Fibroblast of lung (primary cell): ENCODE measurements at places on chromosomes 7 and 10. TPM values are rescaled to one million over a fixed set of nuclear protein-coding genes. Genes with fewer than 3 reads are reported as not detected.

DNA sequence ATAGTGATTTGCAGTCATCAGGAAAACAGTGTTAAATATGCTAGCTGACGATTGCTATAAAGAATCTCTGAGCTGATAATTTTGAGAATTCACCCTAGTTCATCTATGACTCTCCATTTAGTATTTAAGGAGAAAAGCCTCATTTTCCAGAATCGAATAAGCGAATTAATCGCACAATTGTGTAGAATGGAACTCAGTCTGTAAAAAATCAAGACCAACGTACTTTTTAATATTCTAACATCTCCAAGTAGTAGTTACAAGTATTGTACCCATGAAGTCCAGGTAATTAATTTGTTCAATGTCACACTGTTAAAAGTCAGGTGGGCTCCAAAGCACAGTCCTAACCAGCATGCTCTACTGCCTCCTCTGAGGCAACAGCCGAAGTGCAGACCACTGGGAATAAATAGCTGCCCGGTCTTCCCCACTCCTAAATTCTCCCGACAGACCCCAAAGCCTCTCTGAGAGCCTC is 380 bp upstream of the AGBL3 start:
- DNase-seq = no peak

DNA sequence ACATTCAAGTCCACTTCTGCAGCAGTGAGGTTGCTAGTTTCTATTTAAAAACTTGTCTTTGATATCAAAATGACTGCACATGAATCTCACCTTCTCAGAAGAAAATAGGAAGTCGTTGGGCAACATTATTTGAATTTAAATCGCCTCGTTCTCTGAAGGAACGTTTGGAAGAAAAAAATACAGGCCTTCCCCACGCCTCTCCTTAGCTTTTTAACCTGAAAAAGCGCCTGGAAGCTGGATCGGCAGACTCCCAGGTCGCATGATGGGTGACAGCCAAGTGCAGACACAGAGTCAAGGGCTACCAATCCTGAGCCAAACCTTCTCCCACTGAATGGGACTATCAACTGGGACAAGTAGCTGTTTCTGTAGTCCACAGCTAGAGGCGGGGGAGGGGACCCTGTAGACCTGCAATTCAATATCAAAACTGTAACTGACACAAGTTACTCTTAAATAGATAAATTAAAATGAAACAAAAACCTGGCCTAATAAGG is 2.2 kb downstream of the FAM53B start:
- no peak for DNase-seq

- DNase-seq = no peak
These were observed 264.7 kb downstream of the ELFN1 start for GRCh38 chr7:1934756-1935155.

GRCh38 chr10:125687507-125688185 is 4.7 kb upstream of the TEX36 start:
- DNase-seq = no peak

DNA sequence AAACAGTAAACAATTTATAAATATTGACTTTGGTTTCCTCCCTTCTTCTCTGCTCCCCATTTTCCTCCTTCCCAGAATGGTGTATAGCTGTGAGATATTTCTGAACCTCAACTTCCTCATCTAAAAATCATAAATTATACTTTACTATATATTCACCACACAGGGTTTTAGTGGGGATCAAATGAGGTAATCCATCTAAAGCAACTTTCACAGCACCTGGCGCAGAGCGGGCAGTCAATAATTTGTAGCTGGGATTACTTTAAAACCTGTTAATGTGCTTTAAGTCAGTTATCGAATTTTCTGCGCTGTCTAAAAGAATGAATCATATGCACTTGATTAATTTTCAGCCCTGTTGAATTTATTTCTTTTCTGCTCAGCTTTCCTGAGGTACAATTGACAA is 172.7 kb downstream of the PTEN start:
- no peak for DNase-seq

DNA sequence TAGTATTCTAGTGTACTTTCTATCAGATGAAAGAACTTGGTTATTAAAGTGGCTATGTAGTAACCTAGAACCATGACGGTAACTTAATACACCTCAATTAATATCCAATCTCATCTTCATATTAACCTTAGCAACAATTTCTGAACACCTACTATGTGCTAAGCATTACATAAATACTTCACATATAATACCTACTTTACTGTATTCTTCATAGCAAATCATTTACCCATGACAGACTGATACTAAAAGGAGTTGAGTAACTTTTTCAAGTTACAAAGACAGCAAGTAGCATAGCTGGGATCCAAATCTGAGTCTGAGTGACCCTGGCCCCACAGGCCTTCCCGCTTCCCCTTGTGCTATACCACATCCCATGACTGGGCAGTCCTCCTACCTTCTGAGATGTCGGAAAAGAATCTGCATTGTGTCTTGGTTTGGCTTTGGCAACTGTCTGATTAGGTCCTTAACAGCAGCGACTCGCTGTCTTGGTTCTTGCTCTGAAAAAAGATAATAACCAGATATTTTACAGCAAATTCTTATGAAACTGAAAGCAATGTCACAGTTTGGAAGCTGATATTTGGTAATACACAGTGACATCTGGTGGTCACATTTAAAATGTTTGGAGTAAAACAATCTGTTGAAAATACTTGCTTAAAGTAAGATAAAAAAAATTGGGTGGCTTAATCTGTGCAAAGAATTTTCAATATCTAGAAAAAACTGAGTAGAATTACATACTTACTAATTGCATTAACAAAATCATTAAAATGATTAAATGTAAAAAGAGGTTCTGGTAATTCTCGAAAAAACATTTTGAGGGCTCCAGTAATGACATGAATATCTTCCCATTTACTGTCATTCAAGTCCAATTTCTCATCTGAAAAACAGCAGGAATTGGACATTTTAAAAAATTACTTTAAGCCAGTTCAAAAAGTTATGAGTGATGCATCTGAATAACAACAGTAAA is 120.1 kb downstream of the ARHGAP12 start:
- peak; percentile 89 for DNase-seq

GRCh38 chr10:1399431-1400100 is 337.8 kb downstream of the ADARB2 start:
- DNase-seq = no peak

The NODAL gene
- total RNA-seq = not detected in 2 replicates

- peak; percentile 77 for DNase-seq
These were observed 25.1 kb downstream of the HDAC9 start for GRCh38 chr7:18520450-18521235.

DNA sequence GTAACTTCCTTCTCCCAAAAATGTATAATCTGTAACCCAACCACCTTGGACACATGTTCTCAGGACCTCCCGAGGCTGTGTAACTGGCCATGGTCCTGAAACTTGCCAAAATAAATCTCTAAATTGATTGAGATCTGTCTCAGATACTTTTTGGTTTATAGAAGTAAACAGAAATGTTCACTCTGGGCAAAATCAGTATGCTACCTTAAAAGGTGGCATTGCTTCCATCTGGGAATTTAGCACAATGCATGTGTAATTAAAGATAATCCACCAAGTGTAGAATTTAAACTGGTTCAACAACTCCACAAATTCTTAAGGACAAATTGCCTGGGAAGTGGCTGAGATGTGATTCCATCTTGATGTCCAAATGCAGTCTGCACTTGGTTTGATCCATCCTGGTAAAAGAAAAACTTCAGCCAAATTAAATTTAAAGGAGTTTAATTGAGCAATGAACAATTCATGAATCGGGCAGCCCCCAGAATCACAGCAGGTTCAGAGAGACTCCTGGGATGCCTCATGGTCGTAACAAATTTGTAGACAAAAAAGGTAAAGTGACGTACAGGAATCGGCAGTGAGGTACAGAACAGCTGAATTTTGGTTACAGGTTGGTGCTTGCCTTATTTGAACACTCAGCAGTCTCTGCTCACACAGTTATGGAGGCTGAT is 102.6 kb upstream of the PFKP start:
- no peak for DNase-seq

The ARHGAP22 gene
- total RNA-seq = 21.3 and 75.5 TPM in 2 replicates

GRCh38 chr10:48184224-48184623 is 90.3 kb downstream of the FRMPD2 start:
- DNase-seq = no peak

DNA sequence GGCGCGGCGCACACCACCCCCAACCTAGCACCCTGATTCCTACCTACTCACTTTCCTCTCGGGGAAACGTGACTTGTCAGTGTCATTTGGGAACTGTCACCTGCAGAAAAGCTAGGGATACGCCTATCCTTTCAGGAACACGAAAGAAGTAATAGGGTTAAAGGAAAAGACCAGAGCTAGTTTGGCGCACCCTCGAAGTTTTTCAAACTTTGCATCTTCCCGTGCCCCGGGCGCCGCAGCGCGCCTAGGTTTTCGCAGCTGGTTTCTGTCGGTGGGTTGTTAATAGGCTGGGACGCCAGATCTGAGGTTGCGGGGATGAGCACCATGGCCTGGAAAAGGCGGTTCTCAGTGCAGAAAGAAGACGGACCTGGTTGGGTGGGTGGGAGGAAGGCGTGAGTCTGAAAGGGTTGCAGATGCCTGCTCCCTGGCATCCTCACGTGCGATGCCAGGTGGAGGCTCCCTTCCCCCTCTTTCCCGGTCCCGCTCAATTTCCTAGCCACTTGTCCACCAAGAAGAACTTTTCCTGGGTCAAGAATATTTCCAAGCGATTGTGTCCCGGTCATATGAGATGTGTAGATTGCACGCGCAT is 568 bp upstream of the MEOX2 start:
- DNase-seq = no peak

DNA sequence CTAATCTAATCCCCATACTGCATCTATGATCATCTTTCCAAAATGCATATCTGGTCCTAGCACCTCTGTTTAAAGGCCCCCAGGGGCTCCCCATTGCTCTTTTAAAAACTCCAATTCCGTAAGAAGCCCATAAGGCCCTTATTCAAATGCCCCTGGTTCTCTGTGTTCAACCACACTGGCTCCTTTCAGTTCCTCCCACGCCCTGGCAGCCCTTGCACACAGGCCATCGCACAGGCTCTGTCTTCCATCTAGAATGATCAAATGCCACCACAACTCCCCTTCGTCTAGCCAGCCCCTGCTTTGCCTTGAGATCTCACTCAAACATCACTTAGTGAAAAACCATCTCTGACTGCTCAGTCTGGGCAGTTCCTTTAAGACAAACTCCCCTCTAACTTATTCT is 112.9 kb upstream of the LYZL2 start:
- DNase-seq = no peak

GRCh38 chr10:51342381-51342780 is 268.1 kb downstream of the PRKG1 start:
- DNase-seq = peak; percentile 3

The ZCCHC24 gene
- 40.3 and 44.4 TPM in 2 replicates for total RNA-seq

GRCh38 chr7:21939858-21940372 is 5.8 kb downstream of the CDCA7L start:
- DNase-seq = no peak

The LIPM gene
- total RNA-seq = not detected in 2 replicates

DNA sequence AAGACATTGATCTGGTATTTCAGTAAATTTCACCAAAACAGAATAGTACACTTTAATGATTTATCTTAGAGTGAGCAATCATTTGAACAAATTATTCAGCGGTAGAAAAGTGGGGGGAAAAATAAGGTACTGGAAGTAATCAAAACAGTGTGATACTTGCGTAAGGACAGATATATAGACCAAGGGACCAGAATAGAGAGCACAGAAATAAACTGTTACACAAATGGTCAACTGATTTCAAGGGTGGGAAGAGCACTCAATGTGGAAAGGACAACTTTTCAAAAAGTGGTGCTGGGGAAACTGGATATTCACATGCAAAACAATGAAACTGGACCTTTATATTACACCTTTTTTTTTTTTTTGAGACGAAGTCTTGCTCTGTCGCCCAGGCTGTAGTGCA is 119.9 kb downstream of the NRBF2 start:
- DNase-seq = no peak

- DNase-seq = no peak
These were observed 59.5 kb upstream of the TM9SF3 start for GRCh38 chr10:96646301-96646700.

The HMX3 gene
- total RNA-seq = not detected in 2 replicates

The MMD2 gene
- not detected in 2 replicates for total RNA-seq

The WEE2 gene
- total RNA-seq = not detected in 2 replicates

GRCh38 chr10:58026036-58026435 is 241.7 kb downstream of the IPMK start:
- no peak for DNase-seq

The ASAH2 gene
- total RNA-seq = 0.51 and 0.99 TPM in 2 replicates

The SYNPO2L gene
- total RNA-seq = under 0.01 TPM in 1 of 2 replicates, not detected in the other

The FLNC gene
- total RNA-seq = 106 and 191 TPM in 2 replicates

The ALOX5 gene
- total RNA-seq = not detected in 2 replicates

DNA sequence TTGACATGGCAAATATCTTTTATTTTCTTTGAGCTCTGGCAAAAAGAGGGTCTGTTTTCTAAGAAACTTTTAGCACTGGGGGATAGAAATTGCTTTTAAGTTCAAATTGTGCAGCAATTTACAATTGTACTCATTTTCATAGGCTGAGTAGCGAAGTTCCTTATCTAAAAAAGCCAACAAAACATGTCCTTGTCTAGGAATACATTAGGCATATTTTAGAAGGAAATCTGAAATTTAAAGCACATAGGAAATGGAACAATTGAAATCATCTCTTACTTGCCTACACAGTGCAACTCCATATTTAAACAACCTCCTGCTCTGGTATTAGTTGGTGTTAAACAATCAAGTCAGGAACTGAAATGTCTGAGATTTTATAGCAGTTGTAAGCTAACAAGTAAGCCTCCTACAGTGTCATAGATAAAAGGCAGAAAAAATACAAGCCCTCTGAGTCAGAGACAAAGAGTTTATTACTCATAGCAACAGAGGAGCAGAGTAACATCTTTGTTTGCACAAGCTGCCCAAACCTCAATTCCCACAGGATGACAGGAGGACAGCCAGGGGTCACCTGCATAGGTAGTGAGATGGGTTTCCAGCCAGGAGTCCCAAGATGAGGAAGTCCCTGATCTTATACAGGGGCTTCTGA is 280.2 kb upstream of the HGF start:
- peak; percentile 72 for DNase-seq

DNA sequence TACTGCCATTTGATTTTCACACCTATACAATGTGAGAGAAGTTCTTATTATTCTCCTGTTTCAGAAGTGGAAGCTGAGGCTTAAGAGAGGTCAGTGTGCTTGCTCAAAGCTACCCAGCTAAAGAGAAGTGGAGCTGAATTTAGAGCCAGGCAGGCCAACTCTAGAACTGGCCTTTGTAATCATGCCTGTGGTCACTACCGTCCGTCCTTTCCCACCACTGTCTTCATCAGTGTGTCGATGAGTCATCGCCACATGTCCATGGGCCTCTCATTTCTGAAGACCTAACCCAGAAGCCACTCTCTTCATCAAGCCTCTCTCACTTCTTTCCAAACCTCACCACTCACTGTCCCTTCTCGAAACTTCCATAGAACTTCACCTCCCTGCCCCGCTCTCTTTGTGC is 237.8 kb downstream of the KIAA1217 start:
- DNase-seq = peak; percentile 98

DNA sequence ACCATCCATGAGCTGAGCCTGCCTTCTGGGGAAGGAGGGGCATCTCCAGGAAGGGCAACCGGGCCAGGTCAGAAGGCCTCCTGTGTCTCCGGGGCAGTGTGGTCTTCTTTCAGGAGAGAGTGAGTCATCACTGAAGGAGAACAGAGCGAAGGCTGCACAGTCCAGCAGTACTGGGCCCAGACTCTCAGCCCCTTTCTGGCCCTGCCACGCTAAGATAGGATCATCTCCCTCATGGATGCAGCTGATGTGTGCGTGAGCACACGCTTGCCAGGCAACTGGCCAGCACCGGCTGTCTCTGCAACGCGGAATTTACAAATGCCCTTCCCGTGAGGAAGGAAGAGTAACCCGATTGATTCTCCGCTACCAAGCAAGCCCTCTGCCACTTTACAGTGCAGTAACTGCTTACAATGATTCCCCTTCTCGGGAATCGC is 328.2 kb downstream of the TNS3 start:
- DNase-seq = peak; percentile 67

The CD36 gene
- total RNA-seq = 41.0 and 93.5 TPM in 2 replicates

The NYAP1 gene
- 0.26 and 0.33 TPM in 2 replicates for total RNA-seq
